Hair follicular keratinocyte (primary cell): ENCODE measurements at places on chromosomes 13 and 19. TPM values are rescaled to one million over a fixed set of nuclear protein-coding genes. Genes with fewer than 3 reads are reported as not detected.

PTPRH gene
- 0.08 and 0.57 TPM in 2 replicates for total RNA-seq

SELENOV gene
- total RNA-seq: not detected in 2 replicates

ZNF835 gene
- not detected in 2 replicates for total RNA-seq

MEIS3 gene
- 0.80 and 7.3 TPM in 2 replicates for total RNA-seq

RASAL3 gene
- not detected in 2 replicates for total RNA-seq

PNMA8B gene
- under 0.01 and 0.04 TPM in 2 replicates for total RNA-seq

NLRP4 gene
- total RNA-seq: not detected in 2 replicates

CYP2F1 gene
- total RNA-seq: not detected in 2 replicates

C2CD4C gene
- 0.15 and 2.0 TPM in 2 replicates for total RNA-seq

ZNF793 gene
- 1.2 and 1.9 TPM in 2 replicates for total RNA-seq

RFXAP gene
- total RNA-seq: 1.6 and 3.2 TPM in 2 replicates

HSH2D gene
- 0.04 TPM in 1 of 2 replicates, not detected in the other for total RNA-seq

TLE5 gene
- 255 and 333 TPM in 2 replicates for total RNA-seq
